ENCODE measurements at places on chromosomes 4 and X.

- DNase-seq, result no peak
Measured at GRCh38 chr4:185467101-185467500, 4.4 kb downstream of the CCDC110 start.

GRCh38 chr4:75189711-75190335 is 256.9 kb downstream of the PARM1 start:
- DNase-seq, result no peak

GRCh38 chrX:119757646-119757978 is 776 bp upstream of the SOWAHD start:
- no peak for DNase-seq

DNA sequence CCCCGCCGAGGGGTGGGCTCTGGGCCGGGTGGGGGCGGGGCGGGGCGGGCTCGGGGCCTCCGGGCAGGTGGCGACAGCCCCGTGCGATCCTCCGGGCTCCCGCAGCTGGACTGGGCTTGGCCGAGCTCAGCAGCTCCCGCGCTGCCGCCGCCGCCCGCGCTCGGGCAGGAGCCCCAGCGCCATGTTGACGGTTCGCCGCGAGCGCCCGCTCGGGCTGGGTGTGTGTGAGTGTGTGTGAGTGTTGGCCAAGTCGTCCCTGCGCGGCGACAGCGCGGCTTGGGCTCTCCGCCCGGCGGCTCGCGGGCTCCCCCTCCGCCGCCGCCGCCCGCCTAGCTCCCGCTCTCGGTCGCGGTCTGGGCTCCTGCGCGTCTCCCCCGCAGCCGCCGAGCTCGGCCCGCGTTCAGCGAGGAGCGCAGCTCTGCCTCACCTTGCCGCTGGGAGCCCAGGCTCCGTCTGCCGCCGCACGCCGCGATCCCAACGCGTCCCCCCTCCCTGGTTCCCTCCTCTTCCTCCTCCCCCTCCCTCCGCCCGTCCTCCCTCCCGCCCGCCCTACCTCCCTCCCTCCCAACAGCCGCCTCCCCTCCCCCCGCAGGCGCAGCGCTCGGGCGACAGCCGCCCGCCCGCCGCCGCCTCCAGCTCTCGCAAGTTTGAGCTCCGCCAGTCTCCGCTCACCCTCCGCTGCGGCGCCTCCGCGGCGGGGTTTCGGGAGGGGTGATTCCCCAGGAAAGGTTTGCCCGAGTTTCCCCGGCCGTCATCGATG is at the start of gene BCOR:
Gene BCOR, minus strand, starts transcription at position 455 of the 760 bp plus-strand sequence. CDS start 20,029 bp downstream, outside the sequence.
- DNase-seq, result no peak

GRCh38 chr4:145822581-145822980 is 116.0 kb downstream of the ZNF827 start:
- DNase-seq, result no peak

DNA sequence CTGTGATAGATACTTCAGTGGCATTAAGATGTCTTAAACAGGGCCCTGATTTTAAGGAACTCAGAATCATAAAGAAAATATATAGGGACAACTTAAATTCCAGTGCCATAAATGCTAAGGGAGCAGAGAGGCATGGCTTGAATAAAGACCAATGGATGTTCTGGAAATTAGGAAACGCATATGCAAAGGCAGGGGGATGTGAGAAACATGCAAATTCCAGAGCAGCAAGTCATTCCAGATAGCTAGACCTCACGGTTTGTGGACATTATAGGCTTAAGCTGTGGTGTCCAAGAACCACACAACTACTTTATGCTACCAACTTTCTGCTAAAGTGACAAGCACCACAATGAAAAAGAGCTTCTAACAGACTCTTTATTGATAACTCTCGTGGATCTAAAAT is 132.6 kb upstream of the ANK2 start:
- DNase-seq, result no peak

- DNase-seq, result no peak
Measured at GRCh38 chr4:39712819-39713607, 15.1 kb downstream of the UBE2K start.

GRCh38 chr4:1831331-1831730 is 24.6 kb downstream of the LETM1 start:
- DNase-seq, result no peak

DNA sequence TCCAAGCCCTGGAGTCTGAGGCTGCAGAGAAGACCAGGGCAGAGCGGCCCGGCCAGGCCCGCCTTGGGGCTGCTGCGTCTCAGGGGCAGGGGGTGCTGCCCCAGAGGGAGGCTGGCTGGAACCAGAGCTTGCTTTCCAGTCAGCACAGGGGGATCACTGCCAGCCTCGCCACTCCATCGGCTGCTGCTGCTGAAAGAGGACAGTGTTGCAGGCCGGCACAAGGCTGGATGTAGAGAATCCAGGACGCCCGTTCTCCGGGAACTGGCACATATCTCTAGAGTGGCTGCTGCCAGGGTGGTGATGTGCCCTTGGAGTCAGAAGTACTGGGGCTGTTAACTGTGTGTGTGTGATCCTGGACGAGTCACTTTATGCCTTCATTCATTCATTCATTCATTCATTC is 31.9 kb upstream of the SORCS2 start:
- no peak for DNase-seq

DNA sequence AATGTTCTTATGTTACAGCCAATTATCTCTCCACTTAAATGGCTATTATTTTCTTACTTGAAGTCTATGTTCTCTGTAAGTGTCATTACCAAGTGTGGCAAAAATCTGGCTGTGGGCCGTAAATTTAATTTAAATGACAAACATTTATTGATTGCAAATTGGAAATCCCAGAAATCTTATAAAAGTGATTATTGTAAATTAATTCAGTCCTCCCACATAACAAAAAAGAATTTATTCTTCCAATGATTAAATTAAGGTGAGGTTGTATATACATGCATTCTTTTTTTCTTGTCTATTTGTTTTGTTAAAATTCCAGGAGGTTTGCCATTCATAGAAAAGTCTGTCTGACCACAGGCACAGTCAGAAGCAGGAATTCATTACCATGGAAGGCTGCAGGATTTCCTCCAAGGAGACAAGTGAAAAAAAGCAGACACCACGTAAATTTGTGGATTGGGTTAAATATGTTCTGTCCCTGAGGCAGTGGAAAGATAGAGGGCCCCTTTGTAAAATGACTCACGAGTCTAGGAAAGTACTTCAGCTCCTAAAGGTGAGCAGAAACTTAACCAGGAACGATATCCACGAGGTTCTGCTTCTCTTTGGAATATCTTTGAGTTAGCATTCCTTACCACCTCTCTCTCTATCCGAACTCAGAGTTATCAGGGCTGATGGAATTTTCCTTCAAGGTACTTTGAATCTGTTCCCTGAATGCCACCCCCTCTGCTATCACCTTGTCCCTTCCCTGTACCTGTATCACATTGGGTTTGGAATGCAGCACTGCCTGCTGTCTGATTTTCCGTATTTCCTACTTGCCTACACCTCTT is 10.7 kb downstream of the PPARGC1A start:
- DNase-seq, result no peak

DNA sequence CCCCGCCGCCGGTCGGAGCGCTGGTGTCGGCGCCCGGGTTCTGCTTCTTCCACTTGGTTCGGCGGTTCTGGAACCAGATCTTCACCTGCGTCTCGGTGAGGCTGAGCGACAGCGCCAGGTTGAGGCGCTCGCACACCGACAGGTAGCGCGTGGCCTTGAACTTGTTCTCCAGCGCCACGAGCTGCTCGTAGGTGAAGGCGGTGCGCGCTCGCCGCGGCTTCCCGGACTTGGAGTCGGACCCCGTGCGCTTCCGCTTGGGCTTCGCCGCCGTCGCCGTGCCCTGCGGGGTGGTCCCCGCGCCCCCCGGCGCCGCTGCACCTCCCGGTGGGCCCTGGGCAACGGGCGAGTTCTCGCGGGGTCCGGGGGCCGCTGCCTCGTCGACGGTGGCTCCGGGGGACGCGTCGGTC is 3.1 kb downstream of the NKX1-1 start:
- no peak for DNase-seq

GRCh38 chr4:167196344-167197012 is 37.8 kb downstream of the SPOCK3 start:
- DNase-seq, result no peak

DNA sequence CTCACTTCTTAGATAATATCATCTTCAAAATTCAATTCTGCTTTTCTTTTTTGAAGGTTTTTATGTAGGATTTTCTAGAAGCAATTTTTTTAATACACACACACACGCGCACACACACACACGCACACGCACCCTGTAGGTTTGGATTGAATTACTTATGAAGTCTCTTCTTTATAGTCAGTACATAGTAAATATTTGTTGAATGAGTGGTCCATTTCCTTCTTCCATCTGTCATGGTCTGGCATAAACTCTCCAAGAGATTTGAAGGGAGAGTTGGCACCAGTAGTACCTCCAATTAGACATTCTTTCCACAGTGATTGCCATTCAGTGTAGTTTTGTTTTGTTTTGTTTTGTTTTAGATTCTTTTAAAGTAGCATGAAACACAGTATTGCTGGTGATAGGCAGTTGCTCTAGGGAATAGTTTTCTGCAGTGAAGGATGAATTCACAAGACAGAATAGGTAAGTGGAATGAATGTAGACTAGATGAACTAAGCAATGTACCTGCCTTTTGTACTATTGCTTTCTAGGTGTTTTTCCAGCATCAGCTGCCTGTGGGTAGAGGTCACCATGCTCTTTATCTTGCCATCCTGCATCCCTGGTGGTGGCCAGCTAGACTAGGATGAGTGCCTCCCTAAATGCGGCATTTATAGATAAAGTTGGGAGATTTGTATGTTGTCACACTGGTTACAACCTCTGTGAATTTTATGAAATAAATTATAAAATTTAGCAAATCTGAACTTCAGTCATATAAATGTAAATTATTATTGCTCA is 20.5 kb downstream of the PDLIM5 start:
- no peak for DNase-seq

DNA sequence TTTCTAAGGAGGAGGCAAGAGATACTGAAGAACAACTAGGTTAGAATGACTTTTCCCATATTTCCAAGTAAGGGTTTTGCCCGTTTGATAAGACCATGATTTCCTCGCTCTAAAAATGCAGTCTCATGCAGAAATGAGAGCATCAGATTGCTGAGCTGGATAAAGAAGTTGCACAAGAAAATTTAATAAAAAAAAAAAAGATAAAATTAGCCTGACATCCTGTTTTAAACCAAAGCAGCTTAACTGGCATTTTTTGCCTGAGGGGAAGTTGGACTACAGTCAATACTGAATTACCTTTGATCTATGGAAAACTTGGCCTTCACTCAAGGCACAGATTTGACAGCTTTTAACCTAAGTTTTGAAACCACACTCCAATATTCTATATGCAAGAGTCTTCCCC is 208.4 kb downstream of the GASK1B start:
- no peak for DNase-seq

DNA sequence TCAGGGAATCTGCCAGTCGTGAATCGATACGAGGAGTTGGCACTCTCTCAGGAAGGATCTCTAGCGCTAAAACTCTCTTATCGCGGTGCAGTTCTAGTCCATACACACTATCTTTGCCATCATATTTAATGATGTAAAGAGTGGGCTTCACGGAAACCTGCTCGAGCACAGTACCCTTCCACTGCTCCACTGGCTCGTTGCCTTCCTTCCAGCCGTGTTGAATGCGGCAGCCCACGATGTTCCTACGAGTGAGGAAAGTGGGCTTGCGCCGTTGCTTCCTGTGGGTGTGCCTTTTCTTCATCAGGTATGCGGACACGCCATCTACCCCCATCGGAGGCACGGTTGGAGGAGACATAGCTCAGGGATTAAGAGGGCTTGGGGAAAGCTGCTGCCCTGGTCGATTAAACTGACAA is 661 bp downstream of the SPIN4 start:
- DNase-seq, result no peak

DNA sequence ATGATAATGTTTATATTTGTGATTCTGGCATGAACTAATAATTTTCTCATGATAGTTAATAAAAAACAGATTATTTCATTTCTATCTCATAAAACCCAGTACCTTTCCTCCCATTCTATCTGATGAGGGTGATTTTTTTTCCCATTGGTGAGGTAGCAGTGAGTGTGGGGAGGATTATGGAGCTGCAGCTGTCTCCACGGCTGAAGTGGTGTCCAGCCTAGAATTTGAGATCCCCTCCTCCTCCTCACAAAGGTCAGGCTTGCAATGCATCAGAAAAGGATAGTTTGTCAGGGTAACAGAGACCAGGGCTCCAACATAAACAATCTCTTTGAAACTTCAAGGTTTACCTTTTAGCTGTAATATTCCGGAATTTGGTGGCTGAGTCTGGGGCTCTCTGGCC is 60.9 kb downstream of the C4orf51 start:
- no peak for DNase-seq

DNA sequence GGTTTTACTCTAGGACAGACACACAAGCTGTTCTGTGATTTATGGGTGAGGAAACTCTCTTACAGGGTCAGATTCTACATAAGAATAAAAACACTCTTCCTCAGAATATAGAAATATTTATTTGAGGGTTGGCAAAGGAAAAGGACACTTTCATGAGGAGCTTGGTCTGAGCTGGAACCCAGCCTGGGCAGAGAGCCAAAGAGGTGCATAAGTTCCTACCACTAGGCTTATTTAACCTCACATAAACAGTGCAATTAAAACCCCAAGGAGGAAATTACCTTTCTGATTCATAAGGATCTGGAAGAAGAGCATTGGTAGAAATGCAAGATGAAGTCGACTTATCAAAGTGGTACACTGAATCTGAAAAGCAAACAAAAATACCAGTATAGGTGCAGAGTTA is 32.9 kb downstream of the SETD7 start:
- DNase-seq, result no peak

DNA sequence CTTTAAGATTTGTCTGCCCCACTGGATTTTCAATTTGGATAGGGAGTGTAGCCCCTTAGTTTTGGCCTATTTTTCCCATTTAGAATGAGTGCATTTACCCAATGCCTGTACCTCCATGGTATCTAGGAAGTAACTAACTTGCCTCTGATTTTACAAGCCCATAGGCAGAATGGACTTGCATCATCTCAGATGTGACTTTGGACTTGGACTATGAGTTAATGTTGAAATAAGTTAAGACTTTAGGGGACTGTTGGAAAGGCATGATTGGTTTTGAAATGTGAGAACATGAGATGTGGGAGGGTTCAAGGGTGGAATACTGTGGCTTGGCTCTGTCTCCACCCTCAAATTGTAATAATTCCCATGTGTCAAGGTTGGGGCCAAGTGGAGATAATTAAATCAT is 2480.2 kb downstream of the PCDH7 start:
- DNase-seq, result no peak

DNA sequence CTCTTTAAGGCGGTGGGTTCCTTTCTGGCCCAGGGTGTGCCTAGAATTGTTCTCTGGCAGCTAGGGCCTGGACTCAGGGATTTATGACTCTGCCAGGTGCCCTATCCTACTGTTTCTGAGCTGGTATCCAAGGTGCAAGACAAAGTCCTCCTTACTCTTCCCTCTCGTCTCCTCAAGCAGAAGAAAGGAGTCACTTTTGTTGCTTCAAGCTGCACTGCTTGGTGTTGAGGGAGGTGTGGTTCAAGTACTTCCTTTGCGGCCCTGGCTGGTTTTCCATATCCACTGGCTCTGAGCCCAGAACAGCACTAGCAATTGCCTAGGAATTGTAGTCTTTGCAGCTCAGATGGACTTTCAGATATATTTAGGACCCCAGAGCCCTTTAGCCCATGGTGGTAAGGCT is 39.3 kb downstream of the RTL3 start:
- no peak for DNase-seq
